Uterus (tissue), 4 donors: ENCODE measurements at places on chromosomes 2 and 18.

DNA sequence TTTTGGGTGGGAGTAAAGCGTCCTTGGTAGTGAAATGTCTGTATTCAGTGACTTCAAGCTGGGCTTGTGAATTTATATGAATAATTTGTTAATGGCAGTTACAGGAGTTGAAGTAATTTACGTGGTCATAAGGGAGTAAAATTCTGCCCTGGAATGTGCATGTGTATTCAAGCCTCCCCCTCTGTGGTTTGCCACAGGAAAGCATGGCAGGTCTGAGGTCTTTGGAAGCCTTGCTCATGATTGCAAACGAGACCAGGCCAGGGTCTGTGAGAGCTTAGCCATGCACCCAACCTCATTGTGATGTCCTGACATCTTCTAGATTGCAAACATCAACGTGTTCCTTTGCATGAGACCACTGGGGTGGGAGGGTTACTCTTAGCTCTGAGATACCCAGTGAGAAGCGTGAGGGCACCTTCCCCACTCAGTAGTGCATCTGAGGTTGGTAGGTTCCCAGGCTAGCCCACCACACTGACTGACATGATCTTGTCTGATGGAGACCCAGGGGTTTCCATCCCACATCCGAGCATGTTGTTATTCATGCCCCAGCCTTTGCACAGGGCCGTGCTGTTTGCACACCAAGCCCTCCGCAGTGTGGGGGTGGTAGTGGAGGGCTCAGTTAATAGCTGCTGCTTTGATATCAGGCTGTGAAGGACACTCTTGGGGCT lies 216.5 kb downstream of the KLHL29 start:
- no peak for DNase-seq

GRCh38 chr2:23157812-23158211 lies 227.2 kb upstream of the KLHL29 start:
- no peak for DNase-seq

GRCh38 chr2:233991196-233991595 lies 59.3 kb upstream of the SPP2 start:
- no peak for DNase-seq

GRCh38 chr2:70412294-70413070 lies 110.6 kb upstream of the FAM136A start:
- no peak for DNase-seq

DNA sequence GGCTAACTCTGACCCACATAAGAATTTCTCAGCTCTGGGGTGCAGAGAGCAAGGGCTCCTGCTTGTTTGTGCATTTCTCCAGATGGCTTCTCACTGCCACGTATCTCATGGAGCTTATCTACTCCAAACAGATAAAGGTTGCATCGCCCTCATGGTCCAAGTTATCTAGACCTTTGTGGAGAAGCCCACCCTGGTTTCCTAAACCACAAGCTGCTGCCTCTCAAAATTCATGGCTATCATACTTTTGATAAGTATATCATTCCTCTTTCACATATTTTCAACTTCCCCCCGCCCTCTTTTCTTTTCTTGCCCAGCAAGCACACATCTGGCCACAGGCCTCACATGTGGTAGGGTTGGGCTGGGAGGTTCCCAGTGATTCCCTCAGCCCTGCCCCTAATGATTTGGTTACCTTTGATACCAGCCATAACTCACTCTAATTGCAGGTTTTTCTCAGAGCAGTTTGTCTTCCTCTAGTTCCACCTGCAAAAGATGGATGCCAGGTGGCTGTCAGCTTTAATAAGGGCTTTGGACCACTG lies 146.0 kb downstream of the RHBDD1 start:
- no peak for DNase-seq

- DNase-seq = no peak
Measured at GRCh38 chr2:108806371-108807113, 20.0 kb downstream of the CCDC138 start.
